ENCODE measurements at places on chromosomes 1 and 21.
A peak's percentile ranks its signal among the peaks of the same experiment; 100 is the strongest.

DNA sequence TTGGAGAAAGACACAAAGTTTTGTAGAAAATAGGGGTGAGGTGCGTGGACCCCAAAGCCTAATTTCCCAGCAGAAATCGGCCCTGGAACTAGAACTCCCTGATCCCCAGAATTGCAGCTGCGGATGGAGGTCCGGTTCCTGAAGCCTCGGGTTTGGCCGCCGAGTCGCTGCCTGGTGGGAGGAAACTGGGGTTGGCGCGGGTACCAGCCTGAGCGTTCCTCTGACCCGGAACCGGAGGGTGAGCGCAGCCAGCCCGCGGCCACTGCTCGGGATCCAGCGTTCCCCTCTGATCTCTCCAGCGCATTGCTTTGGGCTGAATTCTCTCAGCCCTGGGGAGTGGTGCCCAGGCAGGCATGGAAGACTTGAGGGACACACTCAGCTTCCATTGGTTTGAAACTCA, 1.6 kb downstream of the ST6GALNAC5 start:
- no peak for DNase-seq

- peak; percentile 91 for DNase-seq
Observed at GRCh38 chr1:28601696-28602095, 9.6 kb downstream of the RAB42 start.

DNA sequence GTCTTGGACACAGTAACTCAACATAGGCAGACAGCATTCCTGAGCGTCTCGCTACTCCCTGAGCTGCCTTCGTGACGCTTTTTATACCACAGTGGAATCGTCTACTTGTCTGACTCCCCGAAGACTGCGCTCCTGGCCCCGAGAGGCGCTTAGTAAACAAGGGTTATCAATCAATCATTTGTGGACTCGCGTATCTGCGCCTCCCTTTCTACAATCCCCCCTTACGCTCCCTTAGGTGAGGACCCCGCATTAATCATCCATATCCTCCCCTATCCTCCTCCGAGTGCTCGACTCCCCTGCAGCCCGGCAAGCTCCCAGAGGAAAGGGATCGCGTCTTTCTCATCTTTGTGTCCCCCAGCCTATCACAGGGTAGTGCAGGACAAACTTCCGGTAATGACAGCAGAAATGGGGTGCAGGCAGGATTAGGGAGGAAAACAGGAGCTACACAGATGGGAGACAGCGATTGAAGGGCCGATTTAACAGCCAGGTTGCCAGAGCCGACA, 522 bp downstream of the TMEM59 start:
- DNase-seq: peak; percentile 81

DNA sequence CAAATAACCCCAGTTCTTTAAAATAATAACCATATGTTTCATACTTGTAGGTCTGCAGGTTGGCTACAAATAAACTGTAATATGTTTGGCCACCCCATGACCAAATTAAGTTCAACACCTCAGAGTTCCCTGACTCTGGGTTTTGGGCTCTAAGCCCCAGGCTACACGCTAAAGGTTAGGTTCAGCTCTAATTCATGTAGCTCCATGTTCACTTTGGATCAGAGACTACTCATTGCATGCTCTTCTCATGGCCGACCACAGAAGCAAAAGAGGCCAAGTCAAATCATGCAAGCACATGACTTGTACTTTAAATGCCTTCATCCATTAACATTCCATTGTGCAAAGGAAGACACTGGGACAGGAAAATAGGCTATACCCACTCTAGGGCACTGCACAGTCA, 66.2 kb downstream of the MRPL39 start:
- no peak for DNase-seq

DNA sequence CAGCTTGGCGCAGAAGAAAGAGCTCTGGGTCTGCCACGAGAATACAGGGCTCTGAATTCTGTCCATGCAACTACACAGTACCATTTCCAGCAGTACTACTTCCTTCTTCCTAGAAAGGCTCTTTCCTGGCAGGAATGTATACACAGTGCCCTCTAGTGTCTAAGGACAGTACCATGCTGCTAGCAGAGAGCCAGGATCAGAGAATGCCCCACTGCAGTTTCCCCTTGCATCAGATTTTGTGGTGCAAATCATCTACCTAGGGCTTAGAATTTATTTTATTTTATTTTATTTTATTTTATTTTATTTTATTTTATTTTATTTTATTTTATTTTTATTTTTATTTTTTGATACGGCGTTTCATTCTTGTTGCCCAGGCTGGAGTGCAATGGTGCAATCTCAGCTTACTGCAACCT, 50.8 kb downstream of the PAX7 start:
- peak; percentile 3 for DNase-seq

- no peak for DNase-seq
Observed at GRCh38 chr1:117320515-117320914, 46.7 kb upstream of the MAN1A2 start.

DNA sequence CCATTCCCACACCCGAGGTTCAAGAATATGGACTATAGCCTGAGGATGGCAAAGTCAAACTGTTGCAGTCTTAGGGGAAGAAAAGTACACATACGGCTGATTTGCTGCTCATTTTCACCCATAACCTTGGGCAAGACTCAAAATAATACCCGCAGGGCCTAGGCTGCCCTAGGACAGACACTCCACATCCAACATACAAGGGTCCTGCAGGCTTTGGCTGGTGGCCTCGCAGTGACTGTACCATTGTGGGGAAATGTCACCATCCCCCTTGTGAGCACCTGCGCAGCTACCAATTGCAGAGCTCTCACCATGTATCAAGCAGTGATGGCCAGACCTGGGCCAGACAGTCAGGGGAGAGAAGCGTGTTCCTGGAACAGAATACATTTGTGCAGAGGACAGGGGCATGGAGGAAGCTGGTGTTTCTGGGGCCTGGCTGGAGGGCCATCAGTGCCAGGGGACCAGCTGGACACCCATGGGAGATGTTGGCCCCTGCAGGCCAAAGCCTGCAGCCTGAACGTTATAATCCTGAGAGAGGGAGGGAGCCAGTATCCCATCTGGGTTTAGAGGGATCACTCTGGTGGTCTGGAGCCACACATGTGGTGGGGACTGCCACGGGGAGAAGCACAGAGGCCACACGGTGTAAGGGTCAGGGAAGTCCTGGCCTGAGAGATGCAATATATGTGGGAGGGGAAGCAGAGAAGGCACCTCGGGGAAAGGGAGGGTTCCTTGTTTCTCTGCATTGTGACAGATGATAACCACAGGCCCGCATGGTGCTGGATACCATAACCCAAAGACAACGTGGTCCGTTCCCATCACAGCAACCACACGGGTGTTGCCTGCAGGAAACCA, 101.2 kb downstream of the GLIS1 start:
- no peak for DNase-seq

GRCh38 chr1:85321237-85321964, 45.0 kb upstream of the BCL10 start:
- DNase-seq: peak; percentile 79

GRCh38 chr21:35438643-35439404, 389.7 kb upstream of the RUNX1 start:
- peak; percentile 16 for DNase-seq

DNA sequence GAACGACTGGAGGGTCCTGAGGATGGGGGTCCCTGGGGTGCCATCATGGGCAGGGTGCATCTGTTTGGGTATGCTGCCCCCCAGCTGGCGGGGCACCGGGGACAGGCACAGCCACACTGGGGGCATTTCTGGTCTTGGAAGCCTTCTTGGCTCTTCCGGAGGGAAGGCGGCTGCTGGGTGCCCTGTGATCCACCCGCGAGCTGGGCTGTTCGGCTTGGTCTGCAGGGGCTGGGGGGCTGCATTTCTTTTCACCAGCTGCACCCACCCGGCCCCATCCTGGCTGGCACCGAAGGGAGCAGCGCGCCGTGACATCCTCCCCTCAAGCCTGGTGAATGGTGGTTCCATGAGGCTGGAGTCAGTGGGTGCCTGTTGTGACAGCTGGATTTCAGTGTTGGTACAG, 12.2 kb downstream of the FAAP20 start:
- DNase-seq: no peak

DNA sequence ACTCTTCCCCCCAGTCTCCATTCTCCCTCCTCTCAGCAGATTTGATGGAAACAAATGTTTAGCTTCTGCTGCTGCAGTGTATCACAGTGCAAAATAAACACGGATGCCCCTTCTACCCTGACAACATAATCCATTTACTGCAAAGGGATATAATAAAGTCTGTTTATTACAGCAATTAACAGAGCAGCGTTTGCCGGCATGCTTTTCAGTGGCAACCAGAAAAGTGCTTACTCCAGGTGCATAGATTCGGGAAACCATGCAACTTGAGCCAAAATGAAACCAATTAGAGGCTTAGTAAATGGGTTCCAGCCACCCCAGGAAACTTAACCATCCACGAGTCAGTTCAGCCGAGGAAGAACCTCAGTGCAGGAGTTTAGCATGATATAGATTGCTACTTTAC, 12.9 kb upstream of the LEMD1 start:
- no peak for DNase-seq

GRCh38 chr21:34498623-34499022, 13.4 kb downstream of the KCNE1 start:
- no peak for DNase-seq

GRCh38 chr1:90779573-90779972, 62.5 kb upstream of the BARHL2 start:
- no peak for DNase-seq

- DNase-seq: no peak
Observed at GRCh38 chr1:230112131-230112701, 45.2 kb downstream of the GALNT2 start.

- peak; percentile 39 for DNase-seq
Observed at GRCh38 chr1:26597629-26598039, 68.1 kb downstream of the RPS6KA1 start.

DNA sequence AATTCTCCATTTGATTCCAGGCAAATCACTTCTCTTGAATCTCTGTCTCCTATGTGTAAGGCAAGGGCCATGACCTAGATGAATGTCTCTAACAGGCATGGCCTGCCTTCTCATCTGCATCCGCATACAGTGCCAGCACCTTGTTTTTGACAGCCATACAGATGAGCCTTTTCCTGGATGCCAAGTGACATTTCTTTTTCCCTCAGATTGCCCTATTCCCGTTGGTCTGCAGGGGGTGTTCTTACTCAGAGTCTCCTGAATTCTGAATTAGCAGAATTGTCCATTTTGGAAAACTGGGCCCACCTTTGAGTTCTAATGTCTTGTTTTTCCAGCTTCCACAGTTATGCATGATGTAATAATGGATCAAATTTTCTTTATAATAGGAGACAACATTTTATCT, 88.0 kb upstream of the ADAR start:
- no peak for DNase-seq

GRCh38 chr21:44850905-44851657, 22.4 kb downstream of the PTTG1IP start:
- DNase-seq: no peak

GRCh38 chr21:31364253-31364945, 20.3 kb upstream of the TIAM1 start:
- DNase-seq: no peak

DNA sequence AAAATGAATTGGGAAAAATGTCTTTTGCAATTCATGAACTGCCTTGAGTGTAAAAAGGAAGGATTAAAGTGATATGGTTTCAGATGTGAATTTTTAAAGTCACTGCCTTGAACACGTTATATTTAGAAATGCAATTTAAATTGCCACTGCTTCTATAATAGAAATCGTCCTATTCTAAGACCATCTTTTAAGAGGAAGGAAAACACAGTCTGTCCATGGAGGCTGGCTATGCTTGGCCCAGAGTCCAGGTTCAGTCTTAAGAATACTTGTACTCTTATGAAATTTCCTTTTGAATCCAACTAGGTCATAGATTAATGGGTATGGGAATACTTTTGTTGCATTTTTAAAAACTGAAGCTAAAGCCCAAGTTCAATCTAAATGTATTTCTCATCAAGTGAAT, 86.0 kb downstream of the PCNX2 start:
- no peak for DNase-seq

- DNase-seq: no peak
Observed at GRCh38 chr1:246197076-246197475, 310.0 kb downstream of the SMYD3 start.

DNA sequence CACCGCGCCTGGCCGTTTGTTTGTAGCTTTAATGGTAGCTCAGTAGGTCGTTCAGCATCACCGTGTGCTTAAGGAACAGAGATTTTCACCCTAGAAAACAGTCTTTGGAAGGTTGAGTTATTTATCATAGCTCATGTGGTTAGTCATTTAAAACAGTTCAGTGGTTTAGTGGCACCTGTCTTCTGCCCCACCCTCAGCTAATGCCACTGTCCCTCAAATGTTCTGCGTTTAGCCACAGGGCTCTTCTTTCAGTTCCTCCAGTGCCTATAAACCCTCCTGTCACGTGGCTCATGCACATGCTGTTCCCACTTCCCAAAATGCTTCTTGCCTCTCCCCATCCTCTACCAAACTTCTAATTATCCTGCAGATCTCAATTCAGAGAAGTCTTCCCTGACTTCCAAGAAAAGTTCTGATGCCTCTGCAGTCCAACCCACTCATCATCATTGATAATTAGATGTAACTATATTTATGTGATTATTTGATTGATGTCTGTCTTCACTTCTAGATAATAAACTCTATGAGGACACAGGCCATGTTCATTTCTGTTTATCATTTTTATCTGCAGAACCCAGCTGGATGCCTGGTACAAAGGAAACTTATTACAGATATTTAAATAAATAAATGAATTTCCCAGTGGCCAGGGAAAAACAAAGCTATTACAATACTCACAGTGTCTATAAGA, 14.4 kb upstream of the DIPK1A start:
- no peak for DNase-seq

DNA sequence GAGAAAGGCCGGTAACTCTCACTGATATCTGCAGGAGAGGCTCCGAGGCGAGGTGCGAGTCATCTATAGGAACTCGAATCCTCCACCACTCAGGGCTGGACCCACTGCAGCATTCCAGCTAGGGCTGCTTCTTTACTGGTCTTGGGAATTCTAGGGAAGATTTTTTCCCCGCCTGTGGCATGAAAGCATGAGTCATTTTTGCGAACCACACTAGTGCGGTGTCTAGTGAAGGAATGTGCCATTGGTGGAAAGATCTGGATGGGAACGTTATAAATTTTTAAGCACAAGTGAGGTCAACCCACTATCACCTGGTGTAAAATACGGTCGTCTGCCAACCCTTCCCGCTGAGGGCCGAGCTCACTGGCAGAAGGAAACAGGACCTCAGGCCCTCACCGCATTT, 49.7 kb downstream of the SYF2 start:
- peak; percentile 87 for DNase-seq

- peak; percentile 41 for DNase-seq
Observed at GRCh38 chr1:169529068-169529642, 43.4 kb upstream of the SLC19A2 start.

GRCh38 chr1:223039990-223040389, 103.1 kb downstream of the TLR5 start:
- no peak for DNase-seq

DNA sequence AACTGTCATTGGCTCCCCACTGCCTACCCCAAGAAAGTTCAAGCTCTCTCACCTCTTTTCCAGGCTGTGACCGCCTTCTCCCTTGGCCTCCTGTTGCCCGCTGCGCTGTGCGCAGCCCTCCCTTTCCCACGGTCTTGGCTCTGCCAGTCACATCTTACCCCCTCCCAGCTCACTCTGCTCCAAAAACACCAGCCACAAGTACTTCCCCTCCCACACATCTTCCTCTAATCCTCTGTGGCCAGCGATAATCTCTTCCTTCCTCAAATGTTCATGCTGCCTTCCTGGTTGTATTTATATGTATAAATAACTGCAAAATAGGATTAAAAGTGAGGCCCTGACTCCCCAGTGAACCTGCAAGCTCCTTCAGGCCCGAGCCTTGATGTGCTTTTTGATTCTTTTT, 81.8 kb downstream of the AJAP1 start:
- no peak for DNase-seq
